CD4-positive, alpha-beta T cell (primary cell): ENCODE measurements at places on chromosomes 4 and X.

- DNase-seq = no peak
Measured at GRCh38 chr4:147596377-147596776, 20.8 kb upstream of the TMEM184C start.

- DNase-seq = no peak
Measured at GRCh38 chrX:57905141-57905540, 5.1 kb downstream of the ZXDA start.

DNA sequence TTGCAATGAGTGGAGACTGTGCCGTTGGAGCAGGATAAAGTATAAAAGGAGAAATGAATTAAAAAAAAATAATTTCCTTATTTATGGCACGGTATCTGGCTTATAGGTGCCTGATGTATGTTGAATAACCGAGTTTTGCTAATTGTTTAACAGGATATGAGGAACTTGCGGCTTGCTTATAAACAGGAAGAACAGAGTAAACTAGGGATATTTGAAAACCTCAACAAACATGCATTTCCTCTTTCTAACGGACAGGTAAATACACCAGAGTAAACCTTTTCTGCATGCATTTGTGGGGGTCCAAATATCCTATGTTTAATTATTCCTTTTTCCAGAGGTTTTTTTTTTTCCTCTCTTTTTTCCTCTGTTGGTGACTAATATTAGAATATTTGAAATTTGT is 36.8 kb downstream of the MTMR1 start:
- no peak for DNase-seq

GRCh38 chr4:86744570-86744969 is 104.6 kb downstream of the SLC10A6 start:
- DNase-seq = no peak

- no peak for DNase-seq
Measured at GRCh38 chrX:74514384-74514783, 93.1 kb downstream of the SLC16A2 start.

DNA sequence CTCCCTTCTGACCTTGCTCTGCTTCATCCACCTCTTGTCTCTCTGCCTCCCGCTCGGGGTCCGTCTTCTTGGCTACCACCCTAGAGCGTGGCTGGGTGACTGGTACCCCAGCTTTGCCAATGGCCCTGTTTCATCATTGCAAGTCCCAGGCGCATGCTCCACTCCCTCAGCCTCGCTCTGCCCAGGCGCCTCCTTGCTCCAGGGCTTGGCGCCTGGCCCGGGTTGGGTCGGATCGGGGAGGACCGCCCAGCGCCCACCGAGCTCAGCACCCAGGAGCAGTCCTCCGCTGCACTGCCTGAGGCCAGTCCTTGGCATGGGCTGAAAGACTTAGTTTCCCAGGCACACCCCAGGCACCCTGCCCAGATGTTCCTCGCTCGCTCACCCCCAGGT is 577 bp downstream of the BGN start:
- DNase-seq = no peak

GRCh38 chrX:154775419-154776349 is 13.0 kb downstream of the DKC1 start:
- no peak for DNase-seq

GRCh38 chrX:153179131-153179530 is at the start of gene MAGEA1:
Gene MAGEA1 (plus strand): TSS chrX:153179284. CDS start chrX:153182390, 3,106 bp downstream.
- no peak for DNase-seq

GRCh38 chr4:8200302-8200975 is 1.3 kb downstream of the SH3TC1 start:
- peak; percentile 47 for DNase-seq

GRCh38 chrX:86215260-86215659 is 67.0 kb downstream of the DACH2 start:
- no peak for DNase-seq

DNA sequence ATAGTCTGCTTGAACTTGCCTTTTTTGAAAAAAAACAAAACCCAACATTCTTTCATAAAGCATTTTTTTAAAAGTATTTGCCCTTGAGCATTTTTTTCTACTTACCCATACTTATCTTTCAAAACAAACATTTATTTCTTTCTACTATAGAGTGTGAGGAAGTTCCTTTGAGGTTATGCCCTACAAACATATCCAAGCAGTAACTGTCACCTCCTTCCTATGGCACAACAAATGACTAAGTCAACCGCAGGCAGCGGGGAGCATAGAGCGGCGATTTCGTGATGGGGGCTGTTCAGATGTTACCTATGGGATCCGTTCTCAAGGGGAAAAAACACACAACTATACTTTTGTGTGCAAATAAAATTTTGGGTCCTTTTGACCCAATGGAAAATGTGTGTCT is 19.4 kb downstream of the SPRY1 start:
- DNase-seq = no peak

DNA sequence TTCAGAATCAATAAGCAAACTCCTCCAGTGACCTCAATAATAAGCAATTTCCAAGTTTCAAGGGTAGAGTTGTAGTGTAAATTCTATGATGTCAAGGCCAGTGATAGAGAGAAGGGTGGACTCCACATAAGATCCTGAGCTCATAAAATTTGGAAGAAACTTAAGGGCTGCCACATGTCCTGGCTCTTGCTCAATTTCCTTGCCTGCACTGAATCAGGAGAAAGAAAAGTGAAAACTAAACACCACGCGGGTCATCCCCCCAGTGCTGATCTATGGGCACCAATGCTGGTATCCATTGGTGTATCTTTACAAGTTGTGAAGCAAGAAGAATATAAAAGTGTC is 392.0 kb upstream of the INTU start:
- no peak for DNase-seq

DNA sequence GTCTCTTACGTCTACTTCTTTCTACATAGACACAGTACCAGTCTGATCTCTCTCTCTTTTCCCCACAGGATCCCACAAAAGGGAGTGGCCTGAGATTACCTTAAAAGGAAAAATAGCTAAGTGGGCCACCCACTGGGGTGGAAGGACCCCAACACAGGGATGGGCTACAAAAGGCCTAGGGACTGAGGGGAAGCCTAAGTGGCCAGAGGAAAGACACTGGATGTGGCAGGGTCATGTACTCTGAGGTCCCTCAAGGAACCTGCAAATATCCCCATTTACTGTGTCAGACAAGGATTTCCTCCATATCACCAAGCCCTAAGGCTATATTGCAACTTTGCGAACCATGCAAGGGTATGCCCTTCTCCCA is 6.5 kb upstream of the PRDX4 start:
- no peak for DNase-seq

DNA sequence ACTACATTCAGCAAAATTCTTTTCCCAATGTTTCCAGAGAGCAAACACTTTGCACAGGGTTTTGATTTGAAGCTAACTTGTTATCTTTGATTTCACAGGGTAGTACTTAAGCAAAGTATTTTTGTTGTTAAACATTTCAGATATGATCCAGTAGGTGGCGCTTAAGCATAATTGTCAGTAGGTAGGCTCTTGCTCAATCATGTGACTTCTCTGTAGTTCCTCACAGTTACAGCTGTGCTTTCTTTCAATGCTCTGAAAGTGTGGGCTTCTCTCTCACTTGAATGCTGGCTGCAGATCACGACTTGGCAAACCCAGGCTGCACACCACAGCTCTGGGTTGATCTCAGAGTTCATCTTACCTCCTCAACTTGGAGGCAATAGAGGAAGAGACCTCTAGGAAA is 1016.5 kb downstream of the SH3BGRL start:
- DNase-seq = no peak

- no peak for DNase-seq
Measured at GRCh38 chr4:24768006-24768405, 27.4 kb upstream of the SOD3 start.

DNA sequence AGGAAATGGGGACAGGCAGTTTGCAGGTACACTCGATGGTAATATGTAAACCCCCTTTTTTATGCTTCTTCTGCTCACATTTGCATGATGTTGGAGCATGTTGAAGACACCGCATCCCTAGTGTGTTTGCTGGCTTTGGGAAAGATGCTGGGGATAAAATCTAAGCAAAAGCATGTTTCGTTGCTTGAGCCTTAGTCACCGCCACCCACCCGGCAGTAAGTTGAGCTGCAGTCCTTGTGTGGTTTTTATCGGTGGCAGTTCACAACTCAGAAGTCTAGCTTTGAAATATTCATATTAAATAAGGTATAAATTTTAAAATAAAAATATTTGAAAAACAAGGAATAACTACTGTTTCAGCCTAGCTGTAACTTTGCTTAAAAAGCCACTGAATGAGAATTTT is 21.7 kb upstream of the MND1 start:
- no peak for DNase-seq

DNA sequence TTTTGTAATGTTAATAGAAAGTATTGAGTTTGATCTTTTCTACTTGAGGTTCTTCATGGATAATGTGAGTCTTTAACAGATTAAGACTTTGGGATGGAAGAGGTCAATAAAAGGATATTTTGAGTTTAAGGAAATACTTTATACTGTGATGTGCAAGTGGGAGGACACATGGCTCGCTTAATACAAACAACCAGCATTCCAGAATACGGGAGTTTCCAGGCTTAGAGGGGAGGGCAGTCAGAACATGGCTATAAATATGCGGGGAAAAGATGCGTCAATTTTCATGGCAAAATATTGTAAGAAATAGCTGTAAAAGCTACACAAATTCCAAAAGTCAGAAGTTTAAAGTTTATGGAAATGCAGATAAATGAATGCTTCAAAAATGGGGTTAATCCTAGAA is 192.3 kb downstream of the AASDH start:
- DNase-seq = no peak

DNA sequence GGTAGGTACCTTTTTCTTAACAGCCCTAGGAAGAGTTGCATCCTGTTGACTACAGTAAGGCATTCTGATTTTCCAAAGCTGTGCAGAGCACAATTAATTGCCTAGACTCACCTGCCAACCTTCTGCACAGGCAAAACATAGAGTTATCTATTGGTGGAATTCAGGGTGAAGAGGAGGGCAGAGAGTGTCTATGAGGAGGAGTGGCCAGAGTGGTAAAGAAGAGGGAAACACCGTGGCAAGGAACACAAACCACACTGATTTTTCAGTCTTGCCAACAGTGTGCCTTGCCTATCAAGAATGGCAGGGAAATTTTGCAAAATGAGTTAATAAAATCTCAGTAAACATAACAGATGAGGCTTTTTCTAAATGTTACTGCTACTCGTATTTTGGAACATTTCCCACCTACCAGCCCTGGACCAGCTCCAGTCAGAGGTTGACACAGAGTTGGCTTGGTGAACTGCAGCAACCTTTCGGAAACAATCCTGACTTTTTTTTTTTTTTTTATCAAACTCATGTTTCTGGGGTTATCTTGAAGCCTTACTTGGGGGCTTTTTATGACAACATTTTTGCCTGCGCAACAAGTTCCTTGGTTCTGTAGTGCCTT is 67.9 kb upstream of the CAPN6 start:
- DNase-seq = no peak

DNA sequence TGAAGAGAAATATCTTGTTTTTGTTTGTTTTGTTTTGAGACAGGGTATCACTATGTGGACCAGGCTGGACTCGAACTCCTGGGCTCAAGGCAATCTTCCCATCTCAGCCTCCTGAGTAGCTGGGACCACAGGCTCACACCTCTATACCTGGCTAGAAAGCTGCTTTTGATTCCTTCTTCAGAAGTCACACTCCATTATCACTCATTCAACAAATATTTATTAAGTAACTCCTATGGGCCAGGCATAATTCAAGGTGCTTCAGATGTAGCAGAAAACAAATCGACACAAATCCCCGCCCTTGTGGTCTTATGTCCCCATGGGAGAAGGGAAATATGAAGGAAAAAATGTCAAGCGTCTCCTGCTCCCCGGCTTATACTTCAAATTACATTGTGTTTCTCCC is 72.6 kb upstream of the DHX15 start:
- DNase-seq = no peak

DNA sequence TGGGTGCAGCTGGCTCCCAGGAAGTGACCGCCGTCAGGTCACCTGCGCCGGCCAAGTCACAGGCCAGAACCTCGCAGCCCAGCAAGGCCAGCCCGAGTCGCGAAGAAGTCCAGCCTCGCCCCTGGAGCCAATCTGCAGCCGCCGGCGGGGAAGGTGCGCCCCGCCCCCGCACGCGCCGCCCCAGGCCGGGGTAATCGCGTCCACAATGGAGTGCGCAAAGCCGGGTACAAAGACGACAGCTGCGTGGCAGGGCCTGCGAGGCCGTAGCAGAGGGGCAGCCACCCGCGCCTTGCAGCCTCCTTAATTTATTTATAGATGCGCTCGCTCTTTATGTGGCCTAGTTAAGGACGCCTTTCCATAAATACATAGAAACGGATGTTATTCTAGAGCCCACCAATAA is 139.4 kb upstream of the CPEB2 start:
- DNase-seq = no peak

- no peak for DNase-seq
Measured at GRCh38 chr4:33037464-33037863, 2317.3 kb downstream of the PCDH7 start.

DNA sequence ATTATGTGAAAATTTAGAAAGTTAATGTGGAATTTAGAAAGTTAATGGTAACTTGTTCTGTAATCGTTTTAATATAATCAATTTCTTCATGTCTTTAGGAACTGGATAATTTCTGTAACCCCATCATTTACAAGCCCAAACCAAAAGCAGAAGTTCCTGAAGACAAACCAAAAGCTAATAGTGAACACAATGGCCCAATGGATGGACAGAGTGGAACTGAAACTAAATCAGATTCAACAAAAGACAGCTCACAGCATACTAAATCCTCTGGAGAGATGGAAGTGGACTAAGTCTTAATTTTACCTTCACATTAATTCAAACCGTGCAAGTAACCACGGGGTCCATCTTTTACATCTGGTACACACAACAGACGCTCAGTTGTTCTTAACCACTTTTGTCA is 48.1 kb upstream of the PLK4 start:
- no peak for DNase-seq

- DNase-seq = no peak
Measured at GRCh38 chr4:165927366-165927765, 54.3 kb downstream of the TLL1 start.

DNA sequence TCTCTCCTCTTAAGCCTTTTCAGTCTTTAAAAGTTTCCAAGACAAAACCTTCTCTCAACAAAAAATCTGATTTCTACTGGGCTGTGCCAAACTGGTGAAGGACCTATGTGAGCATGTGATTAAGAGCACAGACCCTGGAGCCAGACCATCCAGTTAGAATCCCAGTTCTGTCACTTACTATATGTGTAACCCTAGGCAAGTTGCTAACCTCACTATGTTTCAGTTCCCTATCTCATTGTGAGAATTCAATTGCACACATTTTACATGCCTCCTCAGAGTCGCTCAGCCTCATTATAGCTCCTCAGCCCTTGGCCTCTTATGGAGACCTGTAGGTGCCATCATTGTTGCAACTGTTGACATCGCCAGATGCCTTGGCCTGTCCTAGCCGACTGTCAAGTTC is 54.1 kb upstream of the VEGFD start:
- no peak for DNase-seq

GRCh38 chr4:40140196-40140595 is 56.6 kb upstream of the RHOH start:
- no peak for DNase-seq

GRCh38 chr4:61273233-61273632 is 73.1 kb downstream of the ADGRL3 start:
- no peak for DNase-seq

DNA sequence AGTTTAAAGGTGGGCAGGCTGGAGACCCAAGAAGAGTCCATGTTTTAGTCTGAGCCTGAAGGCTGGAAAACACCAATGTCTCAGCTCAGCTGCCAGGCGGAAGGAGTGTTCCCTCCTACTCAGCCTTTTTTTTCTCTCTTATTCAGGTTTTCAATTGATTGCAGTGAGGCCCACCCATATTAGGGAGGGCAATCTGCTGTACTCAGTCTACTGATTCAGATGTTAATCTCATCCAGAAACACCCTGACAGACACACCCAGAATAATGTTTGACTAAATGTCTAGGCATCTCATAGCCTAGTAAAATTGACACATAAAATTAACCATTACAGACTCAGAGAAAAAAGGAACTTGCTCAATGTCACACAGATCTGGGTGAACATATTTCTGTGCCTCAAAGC is 347.1 kb downstream of the GBA3 start:
- DNase-seq = no peak

- DNase-seq = no peak
Measured at GRCh38 chr4:1711055-1711570, 1.0 kb downstream of the SLBP start.
